ENCODE measurements at places on chromosomes 11 and 22.

GRCh38 chr22:36279219-36279666 lies 26.3 kb downstream of the APOL1 start:
- H3K4me1 ChIP-seq: peaks cover 15% of the 10 kb centered on the region
- no peak overlapping the region for H3K27ac ChIP-seq
- no peak for DNase-seq
- H3K27me3 ChIP-seq: no peaks in the 10 kb centered on the region

- peak; percentile 18 for DNase-seq
- H3K4me3 ChIP-seq: peak overlapping the region; percentile 48
- H3K4me1 ChIP-seq: peaks cover 47% of the 10 kb centered on the region
- peak overlapping the region; percentile 84 for H3K27ac ChIP-seq
- peaks cover 4% of the 10 kb centered on the region for H3K36me3 ChIP-seq
- H3K27me3 ChIP-seq: no peaks in the 10 kb centered on the region
Observed at GRCh38 chr11:2990617-2991451, 1.3 kb downstream of the NAP1L4 start.

DNA sequence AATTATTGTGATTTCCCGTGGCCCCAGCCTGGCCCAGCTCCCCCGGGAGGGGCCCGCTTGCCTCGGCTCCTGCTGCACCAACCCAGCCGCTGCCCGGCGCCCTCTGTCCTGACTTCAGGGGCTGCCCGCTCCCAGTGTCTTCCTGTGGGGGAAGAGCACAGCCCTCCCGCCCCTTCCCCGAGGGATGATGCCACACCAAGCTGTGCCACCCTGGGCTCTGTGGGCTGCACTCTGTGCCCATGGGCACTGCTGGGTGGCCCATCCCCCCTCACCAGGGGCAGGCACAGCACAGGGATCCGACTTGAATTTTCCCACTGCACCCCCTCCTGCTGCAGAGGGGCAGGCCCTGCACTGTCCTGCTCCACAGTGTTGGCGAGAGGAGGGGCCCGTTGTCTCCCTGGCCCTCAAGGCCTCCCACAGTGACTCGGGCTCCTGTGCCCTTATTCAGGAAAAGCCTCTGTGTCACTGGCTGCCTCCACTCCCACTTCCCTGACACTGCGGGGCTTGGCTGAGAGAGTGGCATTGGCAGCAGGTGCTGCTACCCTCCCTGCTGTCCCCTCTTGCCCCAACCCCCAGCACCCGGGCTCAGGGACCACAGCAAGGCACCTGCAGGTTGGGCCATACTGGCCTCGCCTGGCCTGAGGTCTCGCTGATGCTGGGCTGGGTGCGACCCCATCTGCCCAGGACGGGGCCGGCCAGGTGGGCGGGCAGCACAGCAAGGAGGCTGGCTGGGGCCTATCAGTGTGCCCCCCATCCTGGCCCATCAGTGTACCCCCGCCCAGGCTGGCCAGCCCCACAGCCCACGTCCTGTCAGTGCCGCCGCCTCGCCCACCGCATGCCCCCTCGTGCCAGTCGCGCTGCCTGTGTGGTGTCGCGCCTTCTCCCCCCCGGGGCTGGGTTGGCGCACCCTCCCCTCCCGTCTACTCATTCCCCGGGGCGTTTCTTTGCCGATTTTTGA lies 3.3 kb upstream of the ANKRD13D start:
- no peak overlapping the region for H3K4me3 ChIP-seq
- H3K4me1 ChIP-seq: peaks cover 75% of the 10 kb centered on the region
- no peaks in the 10 kb centered on the region for H3K27me3 ChIP-seq

GRCh38 chr11:98766903-98767302 lies 253.8 kb upstream of the CNTN5 start:
- no peaks in the 10 kb centered on the region for H3K4me1 ChIP-seq
- no peak for DNase-seq
- no peak overlapping the region for H3K27ac ChIP-seq
- H3K36me3 ChIP-seq: no peaks in the 10 kb centered on the region

DNA sequence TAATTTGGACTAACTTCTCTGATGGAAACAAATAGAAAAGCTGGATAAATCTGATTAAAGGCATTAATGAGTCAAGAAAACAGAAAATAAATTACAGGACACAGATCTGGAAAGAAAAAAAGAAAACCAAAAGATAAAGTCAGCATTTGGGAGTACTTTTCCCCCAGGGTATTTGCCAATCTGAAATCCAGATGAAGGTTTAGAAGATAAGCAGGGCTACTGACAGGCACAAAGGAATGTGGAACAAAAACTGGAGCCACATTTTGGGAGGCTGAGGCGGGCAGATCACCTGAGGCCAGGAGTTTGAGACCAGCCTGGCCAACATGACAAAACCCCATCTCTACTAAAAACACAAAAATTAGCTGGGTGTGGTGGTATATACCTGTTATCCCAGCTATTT lies 57.2 kb downstream of the SBF2 start:
- no peaks in the 10 kb centered on the region for H3K27me3 ChIP-seq
- H3K4me1 ChIP-seq: no peaks in the 10 kb centered on the region
- H3K27ac ChIP-seq: no peak overlapping the region

GRCh38 chr11:134518616-134519389 lies 106.8 kb upstream of the B3GAT1 start:
- no peak for DNase-seq
- H3K27me3 ChIP-seq: no peaks in the 10 kb centered on the region
- H3K27ac ChIP-seq: no peak overlapping the region
- H3K4me3 ChIP-seq: no peak overlapping the region
- no peaks in the 10 kb centered on the region for H3K4me1 ChIP-seq
- H3K36me3 ChIP-seq: no peaks in the 10 kb centered on the region

DNA sequence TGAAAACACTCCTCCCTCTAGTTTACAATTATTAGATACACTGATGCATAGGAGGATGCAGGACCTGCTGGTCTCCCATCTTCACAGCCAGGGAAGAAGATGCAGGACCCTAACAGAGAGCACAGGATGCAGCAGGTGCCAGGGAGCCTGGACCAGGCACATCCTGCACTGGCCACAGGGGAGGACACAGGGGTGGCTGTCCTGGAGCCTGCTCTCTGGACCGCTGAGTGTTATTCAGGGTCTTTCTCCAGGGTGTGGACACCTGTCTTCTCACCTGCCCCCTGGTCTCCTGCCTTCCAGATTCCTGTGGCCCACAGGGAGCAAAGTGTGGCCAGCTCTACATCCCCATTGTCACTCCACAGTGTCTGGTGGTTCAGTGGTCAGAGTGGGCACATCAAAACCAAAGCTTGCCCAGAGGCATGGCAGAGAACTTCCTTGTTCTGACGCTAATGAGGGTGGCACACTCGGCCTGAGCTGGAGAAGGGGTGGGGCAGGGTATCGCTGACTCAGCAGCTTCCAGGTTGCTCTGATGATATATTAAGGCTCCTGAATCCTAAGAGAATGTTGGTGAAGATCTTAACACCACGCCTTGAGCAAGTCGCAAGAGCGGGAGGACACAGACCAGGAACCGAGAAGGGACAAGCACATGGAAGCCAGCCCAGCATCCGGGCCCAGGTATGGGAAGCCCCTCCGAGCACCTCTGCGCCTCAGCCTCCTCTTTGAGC lies at the start of gene APOBEC3A:
Gene APOBEC3A (plus strand): TSS at position 564 of the 725 bp plus-strand sequence. CDS start 83 bp downstream, at position 647.
- H3K36me3 ChIP-seq: no peaks in the 10 kb centered on the region
- no peaks in the 10 kb centered on the region for H3K27me3 ChIP-seq
- H3K4me3 ChIP-seq: no peak within 1 kb of the TSS
- H3K27ac ChIP-seq: no peak within 1 kb of the TSS

- no peak for DNase-seq
- no peak overlapping the region for H3K4me3 ChIP-seq
- no peaks in the 10 kb centered on the region for H3K36me3 ChIP-seq
- no peaks in the 10 kb centered on the region for H3K27me3 ChIP-seq
Observed at GRCh38 chr11:34647532-34647931, 26.6 kb downstream of the EHF start.

- H3K36me3 ChIP-seq: no peaks in the 10 kb centered on the region
- no peaks in the 10 kb centered on the region for H3K27me3 ChIP-seq
- no peaks in the 10 kb centered on the region for H3K4me1 ChIP-seq
- DNase-seq: no peak
- no peak overlapping the region for H3K27ac ChIP-seq
- no peak overlapping the region for H3K4me3 ChIP-seq
Observed at GRCh38 chr11:42976636-42977217, 335.1 kb upstream of the API5 start.
